ENCODE measurements at places on chromosomes 12 and 14.

DNA sequence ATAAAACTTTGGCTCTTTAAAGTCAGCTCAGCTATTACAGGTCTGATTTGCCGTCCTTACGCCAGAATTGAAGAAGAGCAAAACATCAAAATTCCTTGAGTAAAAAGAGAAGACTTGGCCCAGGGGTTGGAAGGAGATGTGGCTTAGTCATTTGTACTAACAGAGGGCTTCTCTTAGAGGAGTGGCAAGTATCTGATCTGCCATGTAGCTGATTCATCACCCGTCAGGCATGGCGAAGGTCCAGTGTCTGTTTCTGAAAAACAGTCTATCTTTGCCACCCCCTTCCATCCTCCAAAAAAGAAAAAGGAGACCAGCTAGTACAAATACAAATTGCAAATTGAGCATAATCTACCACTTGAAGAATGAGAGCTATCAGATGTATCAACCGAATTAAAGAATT lies 91.9 kb downstream of the RAD52 start:
- DNase-seq: no peak

GRCh38 chr14:95611293-95611880 lies 74.8 kb upstream of the TCL1B start:
- DNase-seq: no peak

GRCh38 chr14:21505012-21505553 lies 6.1 kb downstream of the METTL3 start:
- no peak for DNase-seq

DNA sequence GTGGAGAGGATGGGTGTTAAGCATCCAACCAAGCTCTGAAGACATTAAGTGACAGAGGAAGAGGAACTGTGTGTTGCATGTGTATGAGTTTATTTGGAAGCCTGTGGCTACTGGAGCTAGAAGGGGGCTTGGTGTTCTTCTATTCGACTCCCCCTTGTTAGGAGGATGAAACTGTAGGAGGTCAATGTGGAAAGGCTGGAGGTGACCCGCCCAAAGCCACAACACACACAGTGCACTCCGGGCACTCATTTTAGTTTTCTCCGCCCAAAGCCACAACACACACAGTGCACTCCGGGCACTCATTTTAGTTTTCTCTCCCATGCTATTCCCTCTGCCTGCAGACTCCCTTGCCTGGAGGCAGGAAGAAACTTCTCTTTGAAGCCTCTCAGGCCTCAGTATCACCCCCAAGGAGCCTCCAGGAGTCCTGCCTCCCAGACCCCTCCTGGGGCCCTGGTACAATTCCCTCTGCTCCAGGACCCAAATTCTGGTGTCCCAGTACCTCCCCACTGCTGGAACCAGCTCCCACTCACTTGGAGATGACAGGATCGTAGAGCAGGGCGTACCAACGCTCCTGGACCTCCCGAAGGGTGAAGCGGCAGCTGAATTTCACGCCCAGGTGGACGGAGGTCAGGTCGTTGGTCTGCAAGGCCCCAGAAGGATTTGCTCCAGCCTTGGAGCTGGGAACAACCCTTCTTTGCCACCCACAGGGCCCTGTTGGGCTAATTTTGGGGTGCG lies 3.8 kb downstream of the MCRS1 start:
- DNase-seq: no peak

DNA sequence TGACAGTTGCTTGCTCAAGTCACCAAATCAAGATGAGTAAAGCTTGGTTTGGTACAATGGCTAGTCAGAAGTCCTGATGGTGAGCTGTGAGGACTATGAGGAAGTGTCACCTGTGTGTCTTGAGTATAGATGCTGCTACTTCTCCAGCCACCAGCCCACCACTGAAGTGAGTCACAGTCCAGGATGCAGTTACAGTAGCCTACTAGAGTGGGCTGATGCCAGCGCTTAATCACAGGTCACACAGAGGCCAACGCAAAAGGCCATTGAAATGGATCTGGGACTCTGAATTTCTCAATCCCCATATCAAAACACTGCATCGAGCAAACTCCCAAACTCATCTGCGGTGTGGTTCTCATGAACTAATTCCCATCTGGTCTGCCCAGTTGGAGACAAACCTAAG lies 223.1 kb downstream of the ANO6 start:
- no peak for DNase-seq

GRCh38 chr12:50927356-50927755 lies 25.0 kb upstream of the HIGD1C start:
- no peak for DNase-seq

DNA sequence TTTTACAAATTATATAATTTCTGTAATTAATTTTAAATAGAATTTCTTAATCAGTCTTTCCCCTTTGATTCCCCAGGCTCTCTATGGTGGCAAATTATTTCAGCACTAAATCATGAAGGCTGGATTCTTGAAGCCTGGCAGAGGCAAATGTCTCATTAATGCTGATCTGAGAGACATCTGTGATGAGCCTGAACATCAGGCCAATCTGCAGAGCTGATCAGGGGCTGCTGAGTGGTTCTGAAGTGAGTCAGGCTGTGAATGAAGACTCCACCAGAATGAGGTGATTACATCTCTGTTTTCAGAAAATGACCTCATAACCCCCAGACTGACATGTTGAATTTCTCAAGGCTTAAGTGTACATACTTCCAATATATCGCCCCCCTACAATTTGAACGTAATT lies 124.2 kb upstream of the MIS18BP1 start:
- no peak for DNase-seq

- no peak for DNase-seq
Measured at GRCh38 chr14:22580625-22581024, 8.4 kb downstream of the DAD1 start.

DNA sequence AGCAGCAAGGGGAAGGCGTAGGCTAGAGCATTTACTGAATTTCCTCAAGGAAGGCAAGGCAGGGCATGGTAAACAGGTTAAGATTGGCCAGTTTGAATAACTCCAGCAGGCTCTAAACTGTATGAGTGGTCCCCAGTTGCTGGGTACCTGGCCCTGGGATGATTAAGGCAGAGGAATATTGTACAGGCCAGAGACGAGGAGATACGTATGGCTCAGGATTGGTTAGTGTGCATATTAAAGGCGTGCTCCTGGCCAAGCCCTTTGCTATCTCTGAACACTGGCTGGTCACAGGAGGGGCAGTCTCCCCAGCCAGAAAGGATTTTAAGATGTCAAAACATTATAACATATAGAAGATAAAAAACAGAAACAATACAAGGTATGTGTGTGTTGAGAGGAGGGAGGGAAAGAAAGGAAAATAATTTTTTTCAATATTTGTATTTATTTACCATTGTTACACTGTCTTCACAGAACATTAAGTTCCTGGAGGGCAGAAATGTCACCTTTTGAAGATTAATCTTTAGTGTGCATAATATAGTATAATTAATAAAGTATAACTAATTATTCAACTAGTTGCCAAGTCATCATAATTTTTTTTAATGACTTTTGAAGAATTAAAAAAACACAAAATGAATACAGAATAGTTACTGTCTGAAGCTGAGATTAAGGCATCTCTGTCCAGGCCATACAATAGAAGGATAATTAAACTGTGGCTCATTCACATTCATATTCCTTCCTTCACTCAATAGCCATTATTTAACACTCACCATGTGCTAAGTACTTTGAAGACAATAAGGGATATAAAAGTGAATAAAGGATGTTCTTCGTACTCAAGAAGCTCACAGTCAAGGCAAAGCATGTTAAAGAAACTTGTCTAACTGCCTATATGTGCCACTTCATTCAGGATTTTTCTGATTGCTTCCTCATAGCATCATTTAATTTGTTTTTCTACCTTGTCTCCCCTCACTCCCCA lies 41.9 kb downstream of the DCP1B start:
- DNase-seq: no peak
